ENCODE measurements at places on chromosomes 1 and 21.
A peak's percentile ranks its signal among the peaks of the same experiment; 100 is the strongest.

GRCh38 chr1:75600781-75601180 is 10.1 kb downstream of the SLC44A5 start:
- no peak for DNase-seq

DNA sequence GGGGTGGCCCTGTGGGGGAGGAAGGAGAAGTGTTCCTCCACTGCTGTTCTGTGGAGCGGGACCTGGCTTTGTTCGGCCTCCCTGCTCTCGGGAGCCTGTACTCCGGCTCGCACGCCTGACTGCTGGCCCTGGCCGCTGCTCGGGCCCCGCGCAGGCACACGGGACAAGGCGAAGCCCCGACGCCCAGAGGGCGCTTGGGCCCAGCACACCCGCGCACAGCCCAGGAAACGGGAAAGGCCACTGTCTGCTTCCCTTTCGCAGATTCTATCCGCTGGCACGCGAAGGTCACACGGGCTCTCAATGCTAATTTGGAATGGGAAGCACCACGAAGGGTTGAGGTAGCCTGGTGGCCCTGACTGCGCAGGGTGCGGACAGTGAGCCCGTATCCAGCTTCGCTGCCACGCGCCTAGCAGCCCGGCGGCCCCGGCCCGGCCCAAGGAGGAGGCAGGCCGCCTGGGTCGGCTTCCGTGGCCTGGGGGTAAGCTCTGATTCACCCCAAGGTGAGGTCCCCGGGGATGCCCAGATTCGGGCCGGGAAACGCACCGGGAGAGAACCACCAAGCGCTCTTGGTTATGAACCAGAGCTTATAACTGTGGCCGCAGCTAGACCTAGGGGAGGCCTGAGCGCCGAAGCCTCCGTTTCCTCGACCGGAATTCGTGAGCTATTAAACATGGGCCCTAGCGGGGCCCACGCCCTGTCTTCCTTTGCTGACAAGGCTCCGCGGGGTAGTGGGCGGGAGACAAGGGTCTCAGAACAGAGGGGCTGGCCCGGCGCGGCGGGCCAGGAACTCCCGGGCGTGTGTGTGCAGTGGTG is 19.7 kb upstream of the TBX15 start:
- DNase-seq: no peak

GRCh38 chr1:225441314-225442122 is 13.7 kb upstream of the LBR start:
- DNase-seq: no peak

DNA sequence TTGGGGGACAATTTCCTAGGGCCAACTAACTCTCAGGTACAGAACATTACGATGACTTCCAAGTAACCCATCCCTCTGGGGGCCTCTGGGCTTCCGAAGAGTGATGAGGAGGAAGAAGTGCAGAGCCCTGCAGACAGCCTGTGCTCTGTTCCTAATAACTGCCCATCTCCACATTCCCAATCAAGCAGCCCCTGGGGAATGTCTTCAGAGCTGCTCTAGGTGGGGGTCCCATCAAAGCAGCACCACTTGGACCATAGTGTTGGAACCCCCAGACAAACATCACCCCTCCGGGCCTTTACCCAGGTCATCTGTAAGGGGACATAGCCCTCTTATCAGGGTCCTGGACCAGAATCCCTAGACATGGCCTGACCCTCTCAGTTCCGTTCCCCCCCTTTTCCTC is 357.3 kb downstream of the NPHP4 start:
- no peak for DNase-seq

DNA sequence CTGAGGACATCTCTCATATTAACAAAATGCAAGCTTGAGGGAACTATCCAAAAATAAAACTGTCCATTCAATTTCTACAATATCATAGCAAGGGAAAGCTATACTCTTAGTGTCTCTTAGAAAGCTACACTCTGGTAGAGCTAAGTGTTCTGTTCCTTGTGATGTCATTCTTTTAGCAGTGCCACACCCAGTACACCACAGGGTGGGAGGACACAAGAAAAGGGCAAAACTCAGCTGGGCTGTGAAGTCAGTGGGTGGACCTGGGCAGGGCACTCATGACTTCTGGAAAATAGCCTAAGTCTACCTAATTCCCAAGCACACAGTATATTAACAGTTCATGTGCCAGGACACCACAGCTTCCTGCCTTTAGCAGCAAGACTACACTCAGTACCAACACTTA is 42.2 kb upstream of the TNFSF4 start:
- no peak for DNase-seq

DNA sequence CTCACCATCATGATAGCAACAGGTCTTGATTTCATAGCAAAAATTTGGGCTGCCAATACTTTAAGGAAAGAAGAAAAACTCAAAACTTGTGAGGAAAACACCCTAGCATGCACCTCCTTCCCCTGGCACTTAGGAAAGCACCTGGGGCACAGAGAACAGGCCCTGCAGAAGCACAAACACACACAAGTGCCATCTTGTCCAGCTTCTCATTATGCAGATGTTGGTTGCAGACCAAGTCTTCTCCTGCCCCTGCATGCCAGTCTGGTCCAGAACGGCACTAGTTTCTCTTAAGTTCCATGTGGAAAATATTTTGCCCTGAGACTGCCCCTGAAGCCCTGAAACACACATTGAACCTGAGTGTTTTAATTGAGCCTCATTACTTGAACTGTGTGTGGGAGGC is 6.3 kb upstream of the ETV3 start:
- no peak for DNase-seq

DNA sequence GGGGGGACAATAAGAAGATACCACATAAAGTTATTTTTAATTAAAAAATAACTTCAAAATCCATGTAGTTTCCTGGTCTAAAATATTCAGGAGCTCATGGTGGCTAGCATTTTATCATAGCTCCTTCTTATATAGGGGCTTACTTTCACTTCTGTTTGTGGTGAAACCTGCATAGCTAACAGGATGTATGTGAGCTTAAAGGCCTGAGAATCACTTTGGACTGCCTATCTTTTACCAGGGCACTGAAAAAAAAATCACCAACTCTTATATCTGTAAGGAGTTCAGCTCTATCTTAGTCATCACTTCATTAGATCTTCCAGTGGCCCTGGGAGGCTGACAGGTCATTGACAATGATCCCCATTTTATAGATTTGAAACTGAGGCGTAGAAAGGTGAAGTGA is 21.3 kb downstream of the UROD start:
- no peak for DNase-seq

DNA sequence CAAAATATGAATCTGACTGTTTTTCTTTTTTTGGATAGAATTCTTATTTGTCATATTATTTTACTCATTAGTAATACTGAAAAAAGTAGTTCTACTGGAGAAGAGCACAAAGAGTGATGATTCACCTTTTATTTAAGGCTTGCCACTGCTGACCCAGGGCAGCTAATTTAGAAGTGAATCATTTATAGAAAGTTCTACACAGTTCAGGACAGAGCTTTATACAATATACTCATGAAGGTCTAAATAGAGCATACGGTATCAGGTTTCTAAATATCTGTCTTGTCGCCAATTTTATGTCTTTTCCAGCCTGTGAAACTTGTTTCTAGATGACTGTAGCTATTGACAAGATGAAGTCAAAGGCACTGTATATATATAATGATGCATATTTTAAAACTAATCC is 25.0 kb downstream of the GIPC2 start:
- DNase-seq: no peak

DNA sequence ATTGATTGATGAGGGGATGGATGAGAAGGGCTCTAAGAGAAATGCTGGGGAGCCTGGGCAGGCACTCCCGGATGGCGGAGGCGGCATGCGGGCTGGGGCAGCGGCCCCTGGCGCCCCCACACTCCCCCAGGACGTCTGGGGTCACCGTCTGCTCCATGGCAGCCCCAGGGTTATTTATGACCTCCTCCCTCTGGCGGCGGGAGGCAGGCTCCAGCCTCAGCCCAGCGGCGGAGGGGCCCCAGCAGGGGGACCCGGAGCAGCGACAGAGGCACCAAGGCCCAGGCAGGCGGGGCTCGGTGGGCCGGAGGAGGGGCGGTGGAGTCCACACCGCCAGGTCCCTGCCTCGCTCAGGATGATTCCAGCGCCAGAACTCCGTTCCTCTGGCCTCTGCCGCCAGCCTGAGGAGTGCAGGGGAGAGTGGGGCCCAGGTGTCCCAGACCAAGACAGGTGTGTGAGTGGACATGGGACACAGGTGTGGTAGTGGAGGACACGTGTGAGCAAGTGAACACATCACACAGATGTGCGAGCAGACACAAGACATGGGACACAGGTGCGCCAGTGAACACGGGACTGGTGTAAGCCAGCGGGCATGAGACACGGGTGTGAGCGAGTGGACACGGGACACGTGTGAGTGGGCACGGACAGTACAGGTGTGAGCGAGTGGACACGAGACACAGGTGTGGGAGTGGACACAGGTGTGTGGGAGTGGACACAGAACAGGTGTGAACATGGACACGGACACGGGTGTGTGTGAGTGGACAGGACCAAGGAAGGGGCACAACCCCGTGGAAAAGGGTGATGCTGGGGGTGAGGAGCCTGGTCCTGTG is 2.5 kb upstream of the SAMD11 start:
- DNase-seq: no peak

DNA sequence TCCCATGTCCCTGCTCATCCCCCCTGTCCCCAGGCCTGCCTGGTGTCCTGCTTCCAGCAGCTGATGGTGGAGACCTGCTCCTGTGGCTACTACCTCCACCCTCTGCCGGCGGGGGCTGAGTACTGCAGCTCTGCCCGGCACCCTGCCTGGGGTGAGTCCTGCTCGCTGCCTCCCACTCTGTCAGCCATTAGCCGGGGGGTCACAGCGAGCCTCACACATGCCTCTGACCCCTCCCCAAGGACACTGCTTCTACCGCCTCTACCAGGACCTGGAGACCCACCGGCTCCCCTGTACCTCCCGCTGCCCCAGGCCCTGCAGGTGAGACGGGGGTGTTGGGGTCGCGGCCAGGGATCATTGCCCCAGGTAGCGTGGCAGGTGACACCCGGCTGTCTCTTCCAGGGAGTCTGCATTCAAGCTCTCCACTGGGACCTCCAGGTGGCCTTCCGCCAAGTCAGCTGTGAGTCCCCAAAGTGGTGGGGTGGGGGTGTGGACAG is 10.0 kb downstream of the SCNN1D start:
- DNase-seq: peak; percentile 56

DNA sequence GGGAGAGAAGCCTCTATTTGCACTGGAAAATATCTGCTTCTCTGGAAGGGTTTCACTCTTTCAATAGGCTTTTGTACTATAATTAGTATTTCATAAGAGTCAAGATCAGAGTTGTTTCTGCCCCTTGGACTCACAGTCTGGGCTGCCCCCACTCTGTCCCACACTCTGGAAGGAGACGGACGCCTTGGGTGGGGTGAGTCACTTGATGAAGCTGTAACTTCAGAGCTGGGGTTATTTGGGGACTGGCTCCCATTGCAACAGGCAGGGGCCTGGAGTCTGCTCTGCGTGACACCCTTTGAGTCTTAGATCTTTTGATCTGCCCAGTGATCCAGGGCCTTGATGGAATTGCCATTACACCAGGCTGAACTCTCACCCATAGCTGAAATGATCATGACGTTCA is 4.0 kb upstream of the KCNA10 start:
- DNase-seq: no peak

GRCh38 chr1:3033790-3034090 is 12.5 kb downstream of the ACTRT2 start:
- DNase-seq: no peak

DNA sequence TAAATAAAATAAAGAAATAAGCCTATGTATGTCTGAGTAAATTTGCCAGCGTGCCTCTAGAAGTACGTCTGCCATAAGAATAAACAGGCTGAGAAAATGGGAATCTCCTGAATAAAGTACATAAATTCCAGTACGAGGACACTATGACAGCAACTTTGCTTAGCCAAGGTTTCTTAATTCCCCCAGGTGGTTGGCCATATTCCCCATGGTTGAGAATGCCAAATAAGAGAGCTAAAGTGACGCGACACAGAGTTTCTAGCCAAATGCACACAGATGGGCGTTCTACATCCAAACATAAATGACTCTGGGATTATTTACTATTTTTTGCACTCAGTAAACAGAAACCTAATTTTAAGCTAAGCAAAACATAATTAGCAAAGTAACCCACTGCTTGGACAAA is 19.5 kb downstream of the KCNH1 start:
- no peak for DNase-seq

GRCh38 chr1:239803781-239804180 is 287.9 kb upstream of the FMN2 start:
- DNase-seq: no peak

- DNase-seq: peak; percentile 81
Observed at GRCh38 chr1:25030674-25031589, 100.9 kb upstream of the RUNX3 start.

DNA sequence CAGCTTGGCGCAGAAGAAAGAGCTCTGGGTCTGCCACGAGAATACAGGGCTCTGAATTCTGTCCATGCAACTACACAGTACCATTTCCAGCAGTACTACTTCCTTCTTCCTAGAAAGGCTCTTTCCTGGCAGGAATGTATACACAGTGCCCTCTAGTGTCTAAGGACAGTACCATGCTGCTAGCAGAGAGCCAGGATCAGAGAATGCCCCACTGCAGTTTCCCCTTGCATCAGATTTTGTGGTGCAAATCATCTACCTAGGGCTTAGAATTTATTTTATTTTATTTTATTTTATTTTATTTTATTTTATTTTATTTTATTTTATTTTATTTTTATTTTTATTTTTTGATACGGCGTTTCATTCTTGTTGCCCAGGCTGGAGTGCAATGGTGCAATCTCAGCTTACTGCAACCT is 50.8 kb downstream of the PAX7 start:
- no peak for DNase-seq

DNA sequence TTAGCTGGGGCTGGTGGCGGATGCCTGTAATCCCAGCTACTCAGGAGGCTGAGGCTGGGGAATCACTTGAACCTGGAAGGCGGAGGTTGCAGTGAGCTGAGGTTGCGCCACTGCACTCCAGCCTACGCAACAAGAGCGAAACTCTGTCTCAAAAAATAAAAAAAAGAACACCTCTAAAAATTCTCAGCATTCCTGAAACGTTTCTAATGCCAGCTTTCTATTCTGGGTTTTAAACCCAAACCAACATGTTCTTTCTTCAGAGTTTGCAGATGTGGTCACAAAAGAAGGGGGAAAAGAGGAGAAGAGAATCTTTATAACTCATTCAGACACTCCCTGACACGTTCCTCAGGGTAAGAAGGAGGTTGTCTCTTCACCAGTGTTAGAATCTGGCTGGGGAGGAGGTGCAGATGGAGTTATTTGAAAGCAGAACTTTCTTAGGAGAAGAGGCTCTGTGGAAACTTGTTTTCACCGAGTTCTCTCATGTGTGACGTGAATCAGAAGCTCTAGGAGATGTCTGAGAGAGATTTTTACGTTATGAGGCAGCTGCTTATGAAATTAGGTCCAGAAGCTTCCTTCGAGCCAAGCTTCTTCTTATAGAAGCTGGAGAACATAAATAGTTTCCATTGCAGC is 17.8 kb upstream of the CNR2 start:
- no peak for DNase-seq

All from stimulated activated CD4-positive, alpha-beta T cell treated with anti-CD3 and anti-CD28 coated beads, Interleukin-4, amount 100 ng/mL, for 4 hours (primary cell).